H7 (cell line): ENCODE measurements at places on chromosomes 3 and 15.

- DNase-seq, result no peak
These were observed 15.5 kb upstream of the SCAANT1 start for GRCh38 chr3:63927422-63928280.

DNA sequence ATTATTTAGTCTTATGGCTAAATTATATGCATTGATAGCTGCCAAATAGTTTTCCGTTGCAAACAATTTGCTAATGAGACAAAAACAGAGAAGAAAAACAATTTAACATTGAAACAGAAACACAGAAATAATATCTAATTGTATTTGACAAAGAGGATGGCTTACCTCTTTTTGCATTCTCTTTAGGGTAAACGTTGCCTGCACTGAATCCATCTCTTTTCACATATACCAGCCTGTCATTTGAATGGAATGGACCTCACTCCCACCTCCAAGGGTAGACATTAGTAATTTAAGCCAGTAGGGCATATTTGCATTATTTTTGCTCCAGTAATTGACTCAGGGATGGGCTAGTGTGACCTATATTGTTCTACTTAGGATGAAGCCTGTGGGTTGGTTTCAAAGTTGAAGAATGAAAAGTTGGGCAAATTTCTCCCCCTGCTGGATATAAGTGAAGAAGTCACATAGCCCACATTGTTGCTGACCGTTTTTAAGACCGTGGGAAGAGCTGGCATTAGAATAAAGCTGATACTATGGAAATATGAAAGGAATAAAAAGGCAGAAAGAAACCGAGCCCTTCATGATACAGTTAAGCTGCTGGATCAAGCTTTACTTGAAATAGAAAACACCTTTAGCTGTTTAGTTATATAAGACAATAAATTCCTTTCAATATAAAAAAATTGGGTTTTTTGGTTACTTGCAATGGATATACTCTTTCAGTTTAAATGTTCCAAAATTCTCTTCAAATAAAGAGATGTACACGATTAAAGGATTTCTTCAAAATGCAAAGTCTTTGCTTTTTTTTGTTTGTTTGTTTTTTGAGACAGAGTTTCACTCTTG lies 26.9 kb downstream of the PIERCE2 start:
- DNase-seq, result peak; percentile 28

DNA sequence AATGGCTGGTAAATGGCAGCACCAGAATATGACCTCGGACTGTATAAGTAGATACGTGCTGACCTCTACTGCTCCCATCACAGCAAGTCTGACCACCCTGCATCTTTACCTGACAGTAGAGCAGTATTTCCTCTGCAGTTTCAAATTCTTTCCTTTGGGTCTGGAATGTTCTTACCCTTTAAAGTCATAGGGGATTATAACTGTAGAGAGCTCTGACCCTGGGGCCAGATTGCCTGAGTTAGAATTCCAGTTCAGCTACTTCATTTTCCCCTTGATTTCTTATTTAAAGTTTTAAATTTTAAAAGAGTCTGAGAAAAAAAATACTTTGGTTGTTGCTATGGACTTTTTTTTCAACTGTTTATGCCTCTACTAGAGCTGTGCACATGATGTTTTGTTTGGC lies 237.7 kb downstream of the NR1D2 start:
- DNase-seq, result no peak

- peak; percentile 65 for DNase-seq
These were observed 69.5 kb downstream of the C3orf38 start for GRCh38 chr3:88219138-88219792.

- no peak for DNase-seq
These were observed 45.9 kb downstream of the SLCO2A1 start for GRCh38 chr3:133983576-133984560.

GRCh38 chr3:102301155-102301880 lies 133.5 kb upstream of the ZPLD1 start:
- DNase-seq, result no peak

DNA sequence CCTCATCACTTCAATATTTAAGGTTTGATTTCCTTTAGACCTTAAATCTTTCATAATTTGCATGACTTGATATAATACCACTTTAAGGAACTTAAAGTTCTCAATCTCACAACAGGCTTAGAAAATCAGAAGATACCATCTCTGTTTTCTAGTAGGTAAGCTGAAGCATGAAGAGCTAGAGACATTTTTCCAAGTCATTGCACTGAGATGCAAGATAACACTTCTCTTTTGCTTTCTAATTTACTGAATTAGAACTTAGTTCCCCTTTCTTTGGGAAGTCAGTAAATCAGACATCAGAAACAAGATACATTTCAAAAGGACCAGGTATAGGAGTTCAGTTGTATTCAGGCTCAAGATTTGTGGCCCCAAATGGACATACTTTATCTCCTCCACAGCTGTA lies 79.7 kb downstream of the DZIP3 start:
- no peak for DNase-seq

GRCh38 chr3:185172086-185173049 lies 19.5 kb upstream of the C3orf70 start:
- peak; percentile 20 for DNase-seq

DNA sequence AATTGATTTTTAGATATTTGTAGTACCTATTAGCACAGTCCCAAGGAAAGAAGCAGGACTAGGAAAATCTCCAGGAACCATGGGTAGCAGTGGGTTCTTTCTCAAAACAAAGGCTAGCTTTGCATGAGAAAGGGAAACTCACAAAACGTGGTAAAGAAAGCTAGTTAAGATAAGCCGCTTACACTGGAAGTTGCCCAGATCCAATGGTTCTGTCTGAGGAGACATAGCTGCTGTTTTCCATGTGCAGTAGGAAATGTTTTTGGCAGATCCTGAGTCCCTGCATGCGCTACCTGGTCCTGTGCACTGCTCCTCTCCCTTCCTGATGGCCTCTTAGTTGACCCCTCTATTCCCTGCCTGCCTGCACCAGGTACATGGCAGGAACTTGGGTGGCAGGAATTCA lies 60.4 kb downstream of the TFG start:
- peak; percentile 48 for DNase-seq
